ENCODE measurements at places on chromosomes 12 and 14.

- DNase-seq = no peak
Measured at GRCh38 chr14:71586131-71586897, 345.9 kb upstream of the RGS6 start.

GRCh38 chr12:91423693-91424050, 241.1 kb upstream of the DCN start:
- DNase-seq = no peak

DNA sequence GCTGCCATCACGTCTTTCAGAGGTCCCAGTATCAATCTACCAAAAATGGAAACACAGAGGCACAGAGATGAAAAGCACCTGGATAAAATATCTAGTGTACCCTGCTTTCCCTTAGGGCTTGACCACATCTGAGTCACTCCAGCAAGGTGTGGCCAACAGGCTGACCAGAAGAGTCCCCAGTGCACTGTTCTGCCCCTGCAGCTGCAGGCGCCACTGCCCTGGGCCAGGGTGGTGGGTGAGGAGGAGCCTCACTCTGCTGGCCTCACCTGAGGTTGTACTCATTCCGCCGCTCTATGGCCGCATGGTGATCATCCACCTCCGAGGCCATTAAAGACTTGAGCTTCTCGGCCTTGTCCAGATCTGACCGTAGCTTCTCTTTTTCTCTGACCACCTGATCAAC, 60.4 kb downstream of the NIN start:
- DNase-seq = no peak

DNA sequence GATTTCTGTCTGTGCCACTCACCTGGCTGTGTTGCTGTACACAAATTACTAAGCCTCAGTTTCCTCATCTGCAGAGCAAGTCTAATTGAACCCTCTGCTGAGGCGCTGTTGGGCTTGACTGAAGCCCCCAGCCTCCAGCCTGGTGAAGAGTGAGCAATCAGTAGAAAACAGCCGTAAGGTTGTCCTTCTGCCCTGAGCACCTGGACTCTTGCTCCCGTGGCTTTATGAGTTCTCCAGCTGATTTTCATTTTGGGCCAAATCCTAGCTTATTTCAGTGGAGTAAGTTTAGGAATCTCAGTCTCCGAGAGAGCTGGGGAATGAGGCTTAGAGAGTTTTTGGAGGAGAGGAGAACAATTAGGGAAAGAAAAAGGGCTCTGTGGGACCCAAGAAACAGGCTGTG, 133.9 kb upstream of the EVL start:
- DNase-seq = no peak

- no peak for DNase-seq
Measured at GRCh38 chr14:34692348-34692747, 22.0 kb downstream of the CFL2 start.

DNA sequence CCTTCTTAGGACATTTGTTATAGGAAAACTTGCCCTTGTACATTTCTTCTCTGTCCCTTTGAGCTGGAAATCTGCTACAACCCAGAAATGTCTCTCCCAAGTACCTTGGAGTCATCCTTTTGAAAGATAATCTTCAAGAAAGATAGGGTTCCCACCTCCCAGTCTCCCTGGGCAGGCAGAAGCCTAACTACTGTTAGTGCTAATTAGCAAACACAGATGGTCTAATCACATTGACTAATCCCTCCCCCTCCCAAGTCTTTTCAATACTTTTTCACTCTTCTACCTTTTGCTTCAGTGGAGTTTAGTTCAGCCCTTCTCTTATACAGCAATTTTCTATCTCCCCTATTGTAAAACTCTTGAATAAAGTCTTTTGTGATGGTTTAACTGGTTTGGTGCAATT, 129.8 kb upstream of the PPFIA2 start:
- no peak for DNase-seq

GRCh38 chr12:73421832-73422231, 1115.8 kb upstream of the ATXN7L3B start:
- DNase-seq = no peak
